Amniotic epithelial cell (primary cell): ENCODE measurements at places on chromosomes 11 and 22.
A peak's percentile ranks its signal among the peaks of the same experiment; 100 is the strongest.

- DNase-seq, result no peak
These were observed 176.4 kb downstream of the KIRREL3 start for GRCh38 chr11:126824035-126824607.

DNA sequence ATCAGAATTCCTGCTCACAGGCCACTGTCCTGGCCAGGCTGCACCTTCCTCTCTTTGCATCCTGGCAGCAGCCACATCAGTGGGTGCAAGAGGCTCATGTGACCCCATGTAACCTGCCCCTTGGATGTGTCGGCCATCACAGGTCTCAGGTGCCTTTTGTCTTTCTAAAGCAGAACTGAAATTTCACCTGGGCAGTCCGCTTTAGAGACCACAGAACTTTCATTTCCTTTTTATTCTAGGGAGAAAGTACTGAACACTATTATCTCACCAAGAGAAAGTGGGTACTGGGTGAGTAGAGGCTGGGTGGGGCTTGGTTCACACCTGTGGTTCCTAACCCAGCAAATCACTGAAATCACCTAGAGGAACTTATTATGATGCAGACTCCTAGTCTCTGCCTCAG lies 51.7 kb upstream of the NUP160 start:
- no peak for DNase-seq

DNA sequence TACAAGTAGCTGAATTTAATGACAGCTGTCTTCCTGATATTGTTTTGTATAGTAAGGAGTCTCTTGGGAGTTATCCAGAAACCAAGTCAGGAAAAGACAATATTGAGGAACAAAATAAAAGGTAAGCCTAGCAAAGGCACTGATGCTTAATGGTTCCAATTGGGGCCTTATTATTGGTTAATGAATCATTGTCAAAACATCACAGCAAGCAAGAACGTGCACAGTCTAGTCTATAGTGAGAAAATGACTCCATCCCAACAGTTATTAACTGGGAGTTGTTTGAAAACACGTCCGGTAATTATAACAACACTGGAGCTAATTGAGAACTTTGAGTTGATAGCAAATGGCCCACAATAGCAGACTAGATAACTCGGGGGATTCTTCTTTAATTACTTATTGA lies 17.7 kb downstream of the BSX start:
- no peak for DNase-seq

- no peak for DNase-seq
These were observed 51.4 kb upstream of the FADD start for GRCh38 chr11:70151671-70152070.

- no peak for DNase-seq
These were observed 279.1 kb upstream of the PLET1 start for GRCh38 chr11:112539741-112540140.

DNA sequence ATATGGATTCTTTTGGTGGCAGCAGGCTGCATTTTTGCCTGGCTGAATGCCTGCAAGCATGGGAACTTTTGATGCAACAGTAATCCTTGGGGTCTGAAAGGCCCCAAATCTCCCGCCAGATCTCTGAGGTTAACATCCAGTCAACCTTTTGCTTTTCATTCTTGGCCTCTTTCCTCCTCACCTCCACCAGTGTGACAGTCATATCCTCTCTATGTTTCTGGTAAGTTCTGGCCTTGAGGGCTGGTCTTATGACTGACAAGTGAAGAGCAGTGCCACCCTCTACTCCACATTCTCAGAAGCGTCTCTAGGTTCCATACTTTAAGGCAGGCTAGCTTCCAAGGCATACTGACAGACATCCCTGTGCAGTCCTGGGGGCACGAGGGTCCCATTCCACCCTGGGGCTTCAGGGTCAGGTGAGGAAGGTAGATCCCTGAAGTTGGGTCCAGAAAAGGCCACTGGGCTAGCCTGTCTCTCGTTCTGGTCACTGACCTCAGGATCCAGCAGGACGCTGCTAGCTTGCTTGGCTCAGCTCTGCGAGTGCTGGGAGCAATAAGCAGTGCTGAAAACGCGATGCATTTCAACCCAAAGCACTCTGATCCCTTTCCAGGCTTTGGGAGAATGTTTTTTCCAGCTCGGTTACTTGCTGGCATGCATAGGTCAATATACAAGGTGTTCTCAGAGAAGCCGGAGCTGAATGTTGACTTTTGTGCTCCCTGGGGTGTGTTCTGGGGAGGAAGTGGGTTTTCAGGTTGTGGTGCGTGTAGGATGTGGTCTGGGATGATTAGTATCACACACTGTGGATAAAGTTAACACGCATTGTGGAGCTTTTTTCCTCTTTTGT lies 75.2 kb downstream of the PTPRJ start:
- DNase-seq, result peak; percentile 25

DNA sequence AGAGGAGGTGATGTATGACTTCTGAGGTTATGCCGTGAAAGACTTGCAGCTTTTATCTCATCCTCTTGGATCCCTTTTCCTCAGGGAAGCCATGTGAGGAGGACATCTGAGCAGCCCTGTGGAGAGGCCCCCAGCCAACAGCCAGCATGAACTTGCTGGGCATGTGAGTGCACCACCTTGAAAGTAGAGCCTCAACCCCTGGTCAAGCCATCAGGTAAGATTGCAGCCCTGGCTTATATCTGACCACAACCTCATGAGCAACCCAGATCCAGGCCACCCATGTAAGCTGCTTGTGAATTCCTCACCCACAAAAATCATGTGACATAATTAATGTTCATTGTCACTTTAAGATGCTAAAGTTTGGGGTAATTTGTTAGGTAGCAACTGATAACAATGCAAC lies 121.0 kb downstream of the MIAT start:
- no peak for DNase-seq

DNA sequence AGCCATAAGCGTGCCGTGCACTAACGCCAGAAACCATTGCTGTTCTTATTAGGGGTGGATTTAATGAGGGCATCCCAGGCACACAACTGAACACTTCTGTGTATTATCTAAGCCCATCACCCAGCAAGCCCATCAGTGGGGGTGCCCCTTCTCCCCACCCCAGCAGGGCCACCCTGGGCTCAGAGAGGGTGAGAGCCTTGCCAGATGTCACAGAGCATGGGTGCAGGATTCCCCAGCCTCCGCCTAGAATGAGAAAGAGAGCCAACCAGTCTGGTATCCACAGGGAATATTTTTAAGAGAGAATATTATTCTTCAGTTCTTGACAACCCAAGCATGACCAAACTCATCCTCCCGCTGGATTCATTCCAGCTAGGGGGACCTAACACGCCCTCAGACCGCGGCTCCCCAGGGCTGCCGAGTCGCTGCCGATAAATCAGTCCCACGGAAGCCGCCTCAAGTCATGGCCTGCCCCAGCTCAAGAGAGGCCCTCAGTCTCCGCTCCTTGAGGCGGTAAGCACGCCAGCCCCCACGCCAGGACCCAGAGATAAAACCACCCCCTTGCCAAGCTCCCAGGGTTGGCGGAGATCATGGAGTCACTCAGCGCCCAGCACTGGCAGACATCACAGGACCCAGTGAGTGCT lies 47.2 kb downstream of the MN1 start:
- peak; percentile 69 for DNase-seq

DNA sequence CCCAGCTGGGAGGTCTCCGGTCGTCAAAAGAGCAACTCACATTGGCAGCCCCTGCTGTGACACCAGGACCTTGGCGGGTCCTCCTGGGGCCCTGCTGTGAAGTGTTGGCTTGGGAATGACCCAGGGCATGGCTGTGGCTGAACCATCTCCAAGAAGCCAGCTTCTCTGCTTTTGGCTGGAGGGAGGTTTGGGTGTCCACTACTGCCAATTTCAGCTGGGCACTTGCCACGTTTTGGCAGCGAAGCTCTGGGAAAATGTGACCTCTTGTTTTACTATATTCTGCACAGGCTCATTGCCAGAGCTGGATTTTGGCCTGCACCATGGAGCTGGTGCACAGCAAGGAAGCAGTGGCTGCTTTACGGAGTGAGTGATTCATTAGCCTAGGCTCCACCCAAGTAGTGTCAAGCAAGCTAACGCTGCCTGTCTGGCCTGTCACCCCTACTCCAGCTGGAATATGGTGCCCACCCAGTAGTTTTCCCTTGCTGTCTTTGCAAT lies 24.3 kb upstream of the SMCO4 start:
- DNase-seq, result no peak

GRCh38 chr11:35520376-35520775 lies 5.0 kb downstream of the PAMR1 start:
- no peak for DNase-seq

GRCh38 chr22:27130906-27131305 lies 473.5 kb downstream of the MIAT start:
- DNase-seq, result no peak

- no peak for DNase-seq
These were observed 20.1 kb upstream of the TMPRSS4 start for GRCh38 chr11:118056806-118057205.

DNA sequence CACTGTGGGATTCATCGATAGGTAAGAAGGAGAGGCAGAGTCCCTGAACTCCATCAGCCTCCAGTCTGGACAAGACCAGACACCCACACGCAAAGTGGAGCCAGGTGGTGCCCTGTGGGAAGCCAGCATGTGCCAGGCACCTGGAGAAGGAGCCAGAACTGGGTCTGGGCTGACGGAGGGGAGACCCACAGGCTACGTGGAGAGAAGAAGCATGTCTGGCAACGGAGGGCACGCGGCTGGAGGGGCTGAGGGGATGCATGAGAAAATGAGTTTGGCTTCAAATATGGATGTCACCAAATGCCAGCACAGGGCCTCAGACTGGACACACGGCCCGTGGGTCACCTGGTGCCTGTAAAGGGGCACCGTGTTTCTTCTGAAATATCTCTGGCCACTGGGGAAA lies 55.7 kb downstream of the LINC01488 start:
- DNase-seq, result no peak
